HFFc6 (cell line): ENCODE measurements at places on chromosomes 16 and 17. TPM values are rescaled to one million over a fixed set of nuclear protein-coding genes. Genes with fewer than 3 reads are reported as not detected.

Gene SLC22A31
- total RNA-seq: not detected in 3 replicates

Gene KRT27
- total RNA-seq: not detected in 3 replicates

Gene OR1A1
- total RNA-seq: not detected in 3 replicates

DNA sequence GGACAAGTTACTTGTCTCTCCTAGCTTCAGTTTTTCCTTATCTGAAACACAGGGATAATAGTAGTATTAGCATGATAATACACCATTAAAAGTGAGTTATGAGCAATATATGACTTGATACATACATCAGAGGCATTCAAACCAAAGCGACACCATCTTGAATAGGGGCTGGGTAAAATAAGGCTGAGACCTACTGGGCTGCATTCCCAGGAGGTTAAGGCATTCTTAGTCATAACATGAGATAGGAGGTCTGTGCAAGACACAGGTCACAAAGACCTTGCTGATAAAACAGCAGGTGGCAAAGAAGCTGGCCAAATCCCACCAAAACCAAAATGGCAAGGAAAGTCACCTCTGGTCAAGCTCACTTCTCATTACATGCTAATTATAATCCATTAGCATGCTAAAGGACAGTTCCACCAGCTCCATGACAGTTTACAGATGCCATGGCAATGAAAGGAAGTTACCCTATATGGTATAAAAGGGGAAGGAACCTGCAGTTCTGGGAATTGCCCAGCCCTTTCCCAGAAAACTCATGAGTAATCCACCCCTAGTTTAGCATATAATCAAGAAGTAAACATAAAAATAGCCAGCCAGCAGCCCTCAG, 37.2 kb upstream of the HS3ST3A1 start:
- peak; percentile 10 for DNase-seq
- H3K4me3 ChIP-seq: no peak overlapping the region
- H3K36me3 ChIP-seq: no peaks in the 10 kb centered on the region
- peaks cover 3% of the 10 kb centered on the region for H3K4me1 ChIP-seq

- no peaks in the 10 kb centered on the region for H3K36me3 ChIP-seq
- H3K27ac ChIP-seq: no peak overlapping the region
- peaks cover 24% of the 10 kb centered on the region for H3K27me3 ChIP-seq
- no peak overlapping the region for H3K4me3 ChIP-seq
- no peak for DNase-seq
- H3K4me1 ChIP-seq: no peaks in the 10 kb centered on the region
Observed at GRCh38 chr17:81807839-81808238, 3.9 kb downstream of the GCGR start.

DNA sequence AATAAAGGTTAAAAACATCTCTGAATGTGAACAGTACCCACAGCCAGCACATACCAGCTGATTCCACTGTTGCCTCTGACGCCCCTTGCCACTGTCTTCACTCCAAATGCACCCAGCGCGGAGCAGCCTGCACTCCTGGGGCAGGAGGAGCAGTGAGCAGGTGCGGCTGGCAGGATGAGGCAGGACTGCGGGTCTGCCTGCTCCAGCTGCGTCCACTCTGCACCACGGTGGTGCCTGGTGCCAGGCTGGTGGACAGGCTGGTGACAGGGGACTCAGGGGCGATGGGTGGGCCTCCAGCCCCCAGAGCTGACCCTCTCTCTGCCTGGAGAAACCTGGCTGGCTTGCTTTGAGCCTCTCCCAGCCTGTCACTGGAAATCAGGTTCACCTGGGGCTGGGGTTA, 9.4 kb downstream of the RAB40B start:
- peaks cover 5% of the 10 kb centered on the region for H3K36me3 ChIP-seq
- peaks cover 9% of the 10 kb centered on the region for H3K4me1 ChIP-seq
- H3K27me3 ChIP-seq: peaks cover 1% of the 10 kb centered on the region
- H3K27ac ChIP-seq: no peak overlapping the region

- H3K4me1 ChIP-seq: no peaks in the 10 kb centered on the region
- DNase-seq: no peak
- no peak overlapping the region for H3K4me3 ChIP-seq
- no peaks in the 10 kb centered on the region; the same call in 1 of the 2 replicates for H3K27me3 ChIP-seq
- H3K36me3 ChIP-seq: peaks cover 6% of the 10 kb centered on the region; the same call in 1 of the 2 replicates
- no peak overlapping the region for H3K27ac ChIP-seq
Observed at GRCh38 chr17:54426296-54426886, 474.3 kb upstream of the TOM1L1 start.

DNA sequence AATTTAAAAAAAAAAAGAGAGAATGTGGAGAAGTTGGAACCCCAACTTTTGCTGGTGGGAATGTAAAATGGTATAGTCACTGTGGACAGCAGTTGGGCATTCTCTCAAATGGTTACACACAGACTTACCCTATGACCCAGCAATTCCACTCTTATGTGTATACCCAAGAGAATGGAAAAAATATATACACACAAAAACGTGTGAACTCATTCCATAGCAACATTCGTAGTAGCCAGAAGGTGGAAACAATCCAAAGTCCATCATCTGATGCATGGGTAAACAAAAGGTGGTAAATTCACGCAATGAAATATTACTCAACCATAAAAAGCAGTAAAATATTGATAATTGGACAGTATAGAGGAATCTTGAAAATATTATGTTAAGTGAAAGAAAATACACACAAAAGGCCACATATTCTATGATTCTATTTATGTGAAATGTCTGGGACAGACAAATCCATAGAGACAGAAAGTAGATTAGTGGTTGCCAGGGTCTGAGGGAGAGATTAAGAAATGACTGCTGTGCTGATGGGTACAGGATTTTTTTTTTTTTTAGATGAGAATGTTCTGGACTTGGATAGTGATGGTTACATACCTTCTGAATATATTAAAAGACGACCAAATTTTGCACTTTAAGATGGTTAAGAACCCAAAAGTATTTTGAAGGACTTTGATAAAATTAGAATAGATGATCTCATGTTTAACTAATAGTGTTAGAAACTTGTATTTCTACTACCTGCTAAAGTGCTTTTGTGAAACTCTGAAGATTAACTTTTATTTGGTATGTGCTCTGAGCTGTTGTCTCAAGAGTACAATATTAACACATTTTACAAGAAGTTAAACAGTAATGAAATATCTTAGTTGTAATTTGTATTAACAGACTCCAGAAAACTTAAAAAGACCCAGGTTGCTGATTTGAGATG, 60.9 kb downstream of the MRTFB start:
- H3K4me3 ChIP-seq: no peak overlapping the region
- H3K27me3 ChIP-seq: peaks cover 2% of the 10 kb centered on the region; the same call in 1 of the 2 replicates
- peaks cover 20% of the 10 kb centered on the region for H3K4me1 ChIP-seq
- H3K36me3 ChIP-seq: peaks cover 10% of the 10 kb centered on the region

- H3K36me3 ChIP-seq: no peaks in the 10 kb centered on the region
- H3K4me3 ChIP-seq: peak overlapping the region; percentile 87
- DNase-seq: peak; percentile 70
- H3K4me1 ChIP-seq: peaks cover 11% of the 10 kb centered on the region
Observed at GRCh38 chr17:45247429-45248131, 14.3 kb downstream of the SPATA32 start.

GRCh38 chr16:3171855-3172593, 16.0 kb upstream of the OR1F1 start:
- peak; percentile 87 for DNase-seq
- H3K4me1 ChIP-seq: peaks cover 25% of the 10 kb centered on the region
- no peak overlapping the region for H3K4me3 ChIP-seq
- H3K27ac ChIP-seq: peak overlapping the region; percentile 38; the same call in 1 of the 2 replicates

DNA sequence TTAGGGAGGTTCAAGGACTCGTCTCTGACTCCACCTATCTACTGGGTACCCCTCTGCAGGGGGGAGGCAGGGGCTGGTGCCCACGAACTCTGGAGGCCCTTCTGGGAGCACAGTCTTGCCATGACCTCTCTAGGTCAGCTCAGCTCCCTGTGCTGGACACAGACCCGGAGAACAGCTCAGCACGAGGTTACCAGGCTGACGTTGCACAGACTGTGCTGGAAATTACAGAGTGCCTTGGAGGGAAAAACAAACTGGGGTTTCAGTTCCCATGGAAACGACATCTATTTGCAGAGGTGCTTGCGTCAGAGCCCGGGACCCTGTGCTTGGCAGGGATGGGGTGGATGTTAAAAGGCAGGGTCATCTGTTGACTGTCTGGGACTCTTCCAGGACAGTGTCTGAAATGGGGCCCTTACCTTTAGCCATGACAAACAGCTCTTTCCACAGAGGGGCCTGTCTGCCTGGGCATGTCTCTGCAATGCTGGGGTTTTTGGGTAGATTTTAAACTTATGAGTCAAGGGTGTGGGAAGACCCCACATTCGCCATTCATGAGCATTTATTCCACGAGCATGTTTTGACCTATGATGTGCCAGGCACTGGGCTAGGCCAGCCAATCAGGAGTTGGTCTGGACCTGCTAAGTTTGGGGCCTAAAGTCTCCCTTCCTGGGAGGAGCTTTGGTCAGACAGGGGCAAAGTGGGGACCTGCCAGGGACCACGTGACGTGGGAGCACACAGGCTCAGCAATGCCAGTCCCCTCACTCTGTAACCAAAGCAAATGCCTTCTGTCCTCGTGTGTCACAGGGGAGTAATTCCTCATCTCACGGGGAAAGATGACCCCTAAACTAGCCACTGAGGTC, 22.5 kb downstream of the CCR7 start:
- peak overlapping the region; percentile 99 for H3K27ac ChIP-seq
- peak overlapping the region; percentile 36 for H3K4me3 ChIP-seq
- H3K27me3 ChIP-seq: no peaks in the 10 kb centered on the region; the same call in 1 of the 2 replicates
- DNase-seq: peak; percentile 93

GRCh38 chr17:56597495-56597990, 4.0 kb downstream of the NOG start:
- H3K27ac ChIP-seq: peak overlapping the region; percentile 74
- H3K4me1 ChIP-seq: peaks cover 38% of the 10 kb centered on the region
- H3K4me3 ChIP-seq: peak overlapping the region; percentile 85
- DNase-seq: no peak
- H3K27me3 ChIP-seq: no peaks in the 10 kb centered on the region
